ENCODE measurements at places on chromosomes 7 and 10.

GRCh38 chr10:5606321-5606720 is 60.1 kb downstream of the ASB13 start:
- DNase-seq: no peak

DNA sequence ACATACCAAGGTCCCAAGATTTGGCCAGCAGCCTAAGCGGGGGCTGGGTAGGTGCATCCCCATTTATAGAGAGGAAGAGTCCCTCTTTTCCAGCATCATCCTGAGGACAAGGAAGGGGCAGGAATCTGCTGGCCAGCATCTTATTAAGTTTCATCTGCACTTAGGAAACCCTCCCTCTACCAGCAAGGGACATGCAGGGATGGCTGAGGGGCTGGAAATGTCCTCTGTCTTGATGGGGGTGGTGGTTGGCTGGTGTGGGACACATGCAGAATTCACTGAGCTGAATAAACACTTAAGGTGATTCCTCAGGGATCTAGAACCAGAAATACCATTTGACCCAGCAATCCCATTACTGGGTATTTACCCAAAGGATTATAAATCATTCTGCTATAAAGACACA is 42.1 kb downstream of the NOD1 start:
- no peak for DNase-seq

GRCh38 chr7:95472581-95473161 is 13.1 kb upstream of the ASB4 start:
- DNase-seq: no peak

DNA sequence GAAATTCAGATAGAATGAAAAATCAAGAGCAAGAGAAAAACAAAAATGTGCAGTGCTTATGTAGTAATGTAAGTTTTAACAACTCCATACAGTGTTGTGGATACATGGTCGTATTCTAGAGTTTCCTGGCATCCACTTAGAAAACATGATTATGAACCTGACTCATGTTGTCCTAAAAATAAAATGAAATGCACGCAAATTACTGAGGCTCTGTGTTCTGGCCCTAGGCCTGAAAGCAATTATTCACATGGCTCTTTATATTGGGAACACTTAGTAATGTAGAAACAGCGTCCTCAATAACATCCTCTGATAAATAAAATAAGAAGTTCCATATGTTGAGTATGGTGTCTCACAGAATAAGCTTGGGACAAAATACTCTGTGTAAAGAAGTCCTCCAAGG is 200.2 kb upstream of the SEMA3E start:
- no peak for DNase-seq

- DNase-seq: no peak
Observed at GRCh38 chr10:21508706-21509331, 16.7 kb downstream of the SKIDA1 start.

DNA sequence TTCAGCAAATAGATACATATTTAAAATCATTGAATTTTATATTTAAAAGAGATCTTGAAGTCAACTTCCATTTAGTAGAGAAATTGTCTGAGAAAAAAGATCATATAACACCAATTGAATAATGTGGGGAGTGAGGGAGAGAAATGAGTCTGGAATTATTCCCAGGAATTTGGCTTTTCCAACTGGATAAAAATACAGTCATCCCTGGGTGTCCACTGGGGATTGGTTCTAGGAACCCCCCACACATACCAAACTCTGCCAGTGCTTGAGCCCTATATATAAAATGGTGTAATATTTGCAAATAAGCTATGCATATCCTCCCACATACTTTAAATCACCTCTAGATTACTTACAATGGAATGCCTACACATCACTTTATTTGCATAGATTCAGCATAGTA is 162.8 kb upstream of the SEMA3C start:
- DNase-seq: no peak

DNA sequence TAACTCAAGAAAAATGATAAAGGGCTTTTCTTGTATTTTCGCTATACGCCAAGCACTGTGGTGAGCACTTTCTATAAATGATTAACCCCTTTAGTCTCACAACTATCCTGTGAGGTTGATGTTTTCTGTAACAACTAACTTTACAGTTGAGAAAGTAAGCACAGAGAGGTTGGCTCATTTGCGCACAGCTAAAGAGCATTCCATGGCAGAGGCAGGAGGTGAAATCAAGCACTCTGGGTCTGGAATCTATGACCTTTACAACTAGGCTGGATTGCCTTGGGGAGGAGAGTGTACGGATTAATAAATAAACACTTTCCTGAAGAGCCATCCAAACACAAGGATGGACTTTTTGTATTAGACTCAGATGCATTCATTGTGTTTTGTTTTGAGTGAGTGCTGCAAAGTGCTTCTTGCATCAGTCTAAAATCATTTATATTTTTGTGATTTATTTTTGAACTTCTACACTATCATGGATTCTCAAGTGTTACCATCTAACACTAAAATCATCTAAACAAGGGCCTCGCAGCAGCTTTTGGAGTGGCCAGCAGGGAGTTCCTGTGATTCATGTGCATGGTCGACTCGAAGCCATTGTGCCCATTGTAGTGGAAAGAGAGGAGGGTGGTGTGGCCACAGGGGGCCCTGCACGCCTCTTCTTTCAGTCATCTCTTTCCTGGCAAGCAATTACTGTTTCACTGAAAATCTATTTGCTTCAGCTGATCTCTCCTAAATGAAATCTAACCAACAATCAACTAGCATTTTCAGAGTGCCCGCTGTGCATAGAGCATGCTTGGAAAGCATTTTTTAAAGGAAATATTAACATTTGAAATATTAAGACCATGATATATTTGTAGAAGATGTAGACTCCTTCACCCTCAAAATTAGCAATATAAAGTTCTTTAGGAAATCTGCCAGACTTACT is 633.4 kb upstream of the COBL start:
- no peak for DNase-seq

DNA sequence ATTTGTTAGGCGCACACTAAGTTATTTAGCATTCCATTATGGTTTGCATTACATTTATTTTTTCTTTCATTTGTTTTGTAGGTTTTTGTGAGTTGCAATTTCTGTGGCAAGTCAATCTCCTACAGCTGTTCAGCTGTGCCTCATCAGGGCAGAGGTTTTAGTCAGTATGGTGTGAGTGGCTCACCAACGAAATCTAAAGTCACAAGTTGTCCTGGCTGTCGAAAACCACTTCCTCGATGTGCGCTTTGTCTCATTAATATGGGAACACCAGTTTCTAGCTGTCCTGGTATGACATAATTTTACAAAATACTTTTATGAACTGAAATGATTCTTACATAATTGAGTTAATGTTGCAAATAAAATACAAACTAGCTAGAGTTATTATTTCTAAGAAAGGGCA is 29.5 kb downstream of the MIOS start:
- DNase-seq: no peak

- no peak for DNase-seq
Observed at GRCh38 chr10:80642661-80643060, 105.0 kb downstream of the SH2D4B start.

DNA sequence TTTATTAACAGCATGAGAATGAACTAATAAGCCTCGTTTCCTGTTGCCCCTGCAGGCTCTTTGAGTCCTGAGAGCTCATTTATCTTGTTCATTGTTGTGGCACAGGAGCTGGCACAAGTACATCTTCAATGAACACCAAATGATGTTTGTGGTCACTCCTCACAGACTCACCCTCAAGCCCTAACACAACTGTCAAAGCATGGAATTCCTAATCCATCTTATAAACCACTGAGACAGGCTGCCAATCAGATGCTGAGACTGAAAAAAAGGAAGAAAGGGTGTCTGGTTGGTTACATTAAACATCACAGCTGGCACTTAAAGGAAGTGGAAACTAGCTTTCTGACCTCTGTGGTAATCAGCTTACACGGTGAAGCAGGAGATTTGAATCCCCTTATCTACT is 7.7 kb upstream of the CCDC172 start:
- no peak for DNase-seq

DNA sequence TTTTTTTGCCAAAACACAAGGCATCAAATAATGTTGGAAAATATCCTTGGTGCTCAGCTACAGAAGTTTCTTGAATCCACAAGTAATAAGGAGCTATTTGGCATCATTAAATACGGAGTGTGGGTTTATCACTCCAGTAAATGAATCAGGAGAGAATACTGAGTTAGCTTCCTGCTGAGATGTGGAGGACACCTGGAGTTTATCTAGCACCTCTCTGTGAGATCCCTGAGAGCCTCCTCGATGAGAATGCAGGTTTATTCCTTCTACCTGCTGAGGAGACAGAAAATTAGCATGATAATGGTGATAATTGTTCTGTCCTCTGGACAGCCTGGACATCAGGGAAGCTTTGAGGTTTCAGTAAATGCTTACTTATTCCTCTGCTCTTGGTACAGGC is 40.5 kb downstream of the NRG3 start:
- DNase-seq: no peak

DNA sequence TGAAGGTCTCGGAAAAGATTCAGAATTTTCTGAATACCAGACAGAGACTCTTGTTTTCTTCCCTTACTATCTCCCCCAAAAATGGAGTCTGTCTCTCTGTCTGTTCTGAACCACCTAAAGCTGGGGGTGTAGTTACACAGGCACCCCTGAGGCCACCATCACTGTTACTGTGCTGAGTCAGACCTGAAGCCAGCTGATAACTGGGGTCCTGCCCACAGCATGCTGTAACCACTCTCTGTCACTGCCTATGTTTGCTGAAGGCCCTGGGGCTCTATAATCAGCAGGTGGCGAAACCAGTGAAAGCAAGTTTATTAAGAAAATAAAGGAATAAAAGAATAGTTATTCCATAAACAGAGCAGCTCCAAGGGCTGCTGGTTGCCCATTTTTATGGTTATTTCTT is 575.2 kb upstream of the POT1 start:
- DNase-seq: no peak

- no peak for DNase-seq
Observed at GRCh38 chr7:116969371-116969902, 16.1 kb downstream of the ST7 start.

DNA sequence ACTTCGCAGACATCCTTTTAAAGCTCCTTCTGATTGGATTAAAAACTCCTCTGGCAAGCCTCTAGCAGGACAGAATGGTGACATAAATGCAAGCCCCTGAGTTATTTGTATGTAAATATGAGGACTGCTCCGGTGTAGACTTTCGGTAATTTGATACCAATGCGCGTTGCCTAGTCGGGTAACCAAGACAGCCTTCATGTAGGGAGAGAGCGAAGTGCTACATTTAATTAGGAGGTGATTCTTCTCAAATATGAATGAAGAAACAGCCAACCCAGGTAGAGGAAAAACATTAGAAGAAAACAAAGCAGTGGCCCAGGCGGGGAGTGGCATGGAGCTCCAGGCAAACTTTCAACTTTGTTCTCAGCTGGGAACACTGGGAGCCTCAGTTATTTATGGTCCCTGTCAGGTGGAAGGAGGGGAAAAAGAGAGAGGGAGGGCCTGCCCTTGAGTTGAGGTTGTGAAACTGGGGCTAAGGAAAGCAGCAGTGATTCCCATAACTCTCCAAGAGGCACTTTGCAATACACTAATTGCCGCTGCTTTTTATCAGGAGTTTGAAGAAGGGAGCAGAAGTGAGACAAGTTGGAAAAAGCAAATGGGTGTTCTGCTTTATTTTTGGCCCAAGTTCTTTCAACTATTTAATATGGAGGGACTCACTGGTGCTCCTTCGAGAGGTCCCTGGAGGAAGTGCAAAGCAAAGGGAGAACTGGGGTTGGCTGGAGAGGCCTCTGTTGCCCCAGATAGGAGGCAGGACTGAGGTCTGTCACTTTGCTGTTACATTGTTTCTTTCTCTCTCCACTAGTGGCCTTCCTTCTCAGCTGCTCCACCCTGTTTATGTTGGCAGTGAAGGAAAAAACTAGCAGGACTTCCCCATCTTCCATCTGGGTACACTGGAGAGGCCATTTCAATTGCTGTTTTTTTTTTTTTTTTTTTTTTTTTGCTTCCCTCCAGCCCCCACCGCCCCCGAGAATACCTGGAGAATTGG is 234.6 kb upstream of the CCDC6 start:
- DNase-seq: no peak

DNA sequence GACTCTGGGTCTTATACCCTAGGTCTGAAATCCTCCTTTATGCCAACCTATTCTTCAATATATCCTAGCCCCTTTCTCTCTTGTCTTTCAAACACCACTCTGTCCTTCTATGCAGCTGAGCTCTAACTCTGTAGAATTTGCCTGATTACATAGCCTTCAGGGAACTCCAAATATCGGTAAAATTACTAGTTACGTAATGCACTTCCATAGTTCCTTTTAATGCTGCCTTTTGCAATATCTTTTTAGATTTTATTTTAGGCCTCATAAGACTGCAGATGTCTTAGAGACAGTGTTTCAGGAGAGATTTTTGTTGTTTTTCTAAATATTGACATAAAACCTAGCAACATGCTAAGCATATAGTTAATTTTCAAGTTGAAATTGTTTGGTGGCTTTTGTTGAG is 924.8 kb downstream of the CNTNAP2 start:
- no peak for DNase-seq

GRCh38 chr10:88082806-88083596 is 219.6 kb downstream of the PTEN start:
- no peak for DNase-seq

- DNase-seq: no peak
Observed at GRCh38 chr7:101739775-101740398, 77.5 kb upstream of the CUX1 start.

DNA sequence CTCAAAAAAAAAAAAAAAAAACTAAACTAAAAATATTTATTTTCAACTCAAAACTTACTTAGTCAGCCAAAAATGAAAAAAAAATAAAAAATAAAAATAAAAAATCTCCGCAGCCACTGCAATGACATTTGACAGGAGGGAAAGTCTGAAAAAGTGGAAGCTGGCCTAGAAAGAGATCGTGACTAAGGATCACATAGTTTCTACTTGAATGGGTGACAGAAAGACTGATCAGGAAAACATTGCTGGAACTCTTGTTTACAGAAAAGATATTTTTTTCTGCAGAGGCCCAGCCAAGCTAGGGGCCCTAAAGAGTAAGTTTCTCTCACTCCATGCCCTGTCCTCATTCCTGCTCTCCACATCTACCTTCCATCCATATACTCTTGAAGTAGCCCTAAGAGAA is 92.8 kb upstream of the KCND2 start:
- no peak for DNase-seq

DNA sequence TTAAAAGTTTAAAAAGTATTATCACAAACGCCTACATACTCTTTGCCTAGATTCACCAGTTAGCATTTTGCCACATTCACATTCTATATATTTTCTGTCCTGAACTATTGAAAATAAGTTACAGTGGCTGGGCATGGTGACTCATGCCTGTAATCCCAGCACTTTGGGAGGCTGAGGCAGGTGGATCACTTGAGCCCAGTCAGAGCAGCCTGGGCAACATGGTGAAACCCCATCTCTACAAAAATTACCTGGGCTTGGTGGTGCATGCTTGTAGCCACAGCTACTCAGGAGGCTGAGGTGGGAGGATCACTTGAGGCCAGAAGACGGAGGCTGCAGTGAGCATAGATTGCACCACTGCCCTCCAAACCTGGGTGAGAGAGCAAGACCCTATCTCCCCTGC is 5.3 kb downstream of the ARPC1A start:
- no peak for DNase-seq
